ENCODE measurements at places on chromosomes 13 and 19.

DNA sequence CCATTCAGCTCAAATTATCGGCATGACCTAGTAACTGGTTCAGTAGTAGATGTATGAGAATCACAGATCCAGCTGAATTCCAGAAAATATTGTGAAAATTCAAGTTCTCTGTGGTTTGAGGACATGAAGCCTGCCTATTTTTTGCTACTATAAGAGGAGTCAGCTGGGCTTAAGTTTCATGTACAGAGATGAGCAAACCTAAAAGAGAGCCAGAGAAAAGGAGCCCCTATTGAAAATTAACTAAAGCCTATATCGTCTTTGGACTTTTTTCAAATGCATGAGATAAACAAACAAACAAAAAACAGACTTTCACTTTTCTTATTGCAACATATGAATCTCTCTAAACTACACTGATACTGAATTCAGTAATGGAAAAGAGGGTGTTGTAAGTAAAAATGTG, 106.8 kb upstream of the SPRY2 start:
- DNase-seq, result no peak

DNA sequence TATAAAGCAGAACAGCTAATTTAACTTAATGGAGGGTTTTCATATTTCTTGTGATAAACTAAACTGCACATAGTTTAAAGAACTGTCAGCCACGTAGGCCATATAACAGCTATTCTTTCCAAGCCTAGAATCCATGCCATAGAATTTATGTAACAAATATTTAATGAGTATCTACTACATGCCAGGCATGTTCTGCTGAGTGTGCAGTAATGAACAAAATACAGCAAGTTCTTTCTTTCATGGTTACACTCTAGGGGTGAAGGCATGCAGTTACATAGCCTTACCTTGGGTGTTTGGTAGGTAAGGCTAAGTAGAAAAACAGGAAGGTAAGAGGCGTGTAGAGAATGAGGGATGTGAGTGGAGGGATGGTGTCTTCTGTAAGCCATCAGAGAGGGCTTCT, 4.6 kb downstream of the URI1 start:
- no peak for DNase-seq

DNA sequence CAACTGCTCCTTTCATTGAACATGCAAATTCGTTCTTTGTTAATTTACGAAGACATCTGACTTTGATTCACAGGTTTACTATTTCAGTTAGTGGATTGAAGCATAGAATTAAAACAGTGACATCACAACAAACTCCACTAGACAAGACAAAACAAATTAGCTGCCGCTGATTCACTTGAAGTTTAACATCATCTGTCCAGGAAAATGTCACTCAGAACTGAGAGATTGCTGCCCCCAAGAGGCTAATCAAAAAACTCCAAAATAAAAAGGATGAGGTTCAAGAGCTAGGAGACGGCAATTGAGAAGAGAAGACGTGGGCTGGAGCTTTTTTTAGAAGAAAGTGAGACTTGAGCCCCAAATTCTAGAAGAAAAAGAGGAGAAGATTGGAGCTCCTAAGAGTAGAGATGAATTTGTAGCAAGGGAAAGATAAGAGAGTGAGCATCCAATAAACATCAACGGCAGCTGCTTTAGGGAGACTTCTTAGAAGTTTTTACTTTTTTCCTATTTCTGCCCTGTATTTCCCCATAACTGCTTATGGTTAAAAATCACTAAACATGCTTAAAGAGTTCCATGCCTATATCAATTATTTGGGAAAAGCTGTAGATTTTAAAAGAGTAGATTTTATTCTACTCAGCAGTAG, 40.8 kb upstream of the TPP2 start:
- peak; percentile 65 for DNase-seq

GRCh38 chr13:46662690-46663089, 109.7 kb downstream of the LRCH1 start:
- no peak for DNase-seq

DNA sequence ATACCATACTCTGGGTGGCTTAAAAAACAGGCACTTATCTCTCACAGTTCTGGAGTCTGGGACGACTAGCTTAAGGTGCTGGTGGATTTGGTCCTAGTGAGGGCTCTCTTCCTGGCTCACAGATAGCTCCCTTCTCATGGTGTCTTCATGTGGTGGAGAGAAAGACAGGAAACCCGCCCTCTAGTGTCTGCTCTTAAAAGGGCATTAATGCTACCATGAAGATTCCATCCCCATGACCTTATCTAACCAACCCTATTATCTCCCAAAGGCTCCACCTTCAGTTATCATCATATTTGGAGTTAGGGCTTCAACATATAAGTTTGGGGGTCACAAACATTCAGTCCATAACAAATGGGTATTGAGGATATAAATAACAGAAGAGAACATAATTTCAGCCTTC, 139.4 kb downstream of the HS6ST3 start:
- peak; percentile 49 for DNase-seq

- DNase-seq, result no peak
These were observed 36.1 kb upstream of the KLF2 start for GRCh38 chr19:16288544-16288943.

GRCh38 chr13:57640607-57641006, 9.1 kb downstream of the PCDH17 start:
- peak; percentile 73 for DNase-seq

DNA sequence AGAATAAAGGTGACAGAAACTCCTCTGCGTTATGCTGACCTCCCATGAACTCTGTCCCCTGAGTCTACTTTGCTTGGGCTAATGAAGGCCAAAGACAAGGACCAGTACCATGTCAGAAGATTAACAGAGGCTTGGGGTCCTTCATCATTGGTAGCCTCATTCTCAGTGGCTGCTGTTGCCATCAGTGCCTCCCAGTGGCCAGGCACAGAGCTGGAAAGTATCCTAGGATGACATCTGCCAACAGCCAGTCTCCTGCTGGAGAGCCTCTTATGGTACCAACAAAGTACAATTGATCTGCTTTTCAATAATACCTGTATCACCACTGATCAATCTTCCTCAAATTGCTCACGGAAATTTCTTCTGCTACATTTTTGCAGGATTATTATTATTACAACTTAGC, 281.6 kb downstream of the DNAJC15 start:
- DNase-seq, result no peak

DNA sequence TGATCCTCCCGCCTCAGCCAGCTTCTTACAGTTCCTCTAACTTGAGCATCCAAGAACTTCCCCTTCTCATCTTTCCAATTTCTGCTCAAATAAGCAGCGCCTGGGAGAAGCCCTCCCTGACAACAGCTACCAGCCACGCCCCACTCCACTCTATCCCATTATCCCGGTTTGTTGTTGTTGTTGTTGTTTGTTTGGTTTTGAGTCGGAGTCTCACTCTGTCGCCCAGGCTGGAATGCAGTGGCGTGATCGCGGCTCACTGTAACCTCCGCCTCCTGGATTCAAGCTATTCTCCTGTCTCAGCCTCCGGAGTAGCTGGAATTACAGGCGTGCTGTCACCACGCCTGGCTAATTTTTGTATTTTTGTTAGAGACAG, 822 bp upstream of the PTPRS start:
- no peak for DNase-seq

DNA sequence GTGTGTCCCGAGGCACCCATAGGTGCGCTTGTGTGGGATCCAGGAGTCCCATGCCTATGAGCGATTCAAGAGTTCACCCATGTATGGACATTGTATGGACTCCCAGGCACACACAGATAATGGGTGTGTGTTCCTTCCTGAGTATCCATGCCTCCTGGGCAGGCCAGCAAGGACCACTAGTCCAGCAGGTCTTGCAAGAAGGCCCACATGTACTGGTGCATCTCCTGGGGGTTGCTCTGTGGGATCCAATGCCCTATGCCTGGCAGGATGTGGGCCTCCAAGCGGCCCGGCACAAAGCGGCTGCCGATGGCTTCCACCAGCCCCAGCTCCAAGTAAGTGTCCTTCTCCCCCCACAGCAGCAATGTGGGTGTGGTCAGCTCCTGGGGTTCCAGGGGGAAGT, 5.0 kb downstream of the EPHX3 start:
- no peak for DNase-seq

- no peak for DNase-seq
These were observed 68.6 kb upstream of the TEX29 start for GRCh38 chr13:111251646-111252445.

DNA sequence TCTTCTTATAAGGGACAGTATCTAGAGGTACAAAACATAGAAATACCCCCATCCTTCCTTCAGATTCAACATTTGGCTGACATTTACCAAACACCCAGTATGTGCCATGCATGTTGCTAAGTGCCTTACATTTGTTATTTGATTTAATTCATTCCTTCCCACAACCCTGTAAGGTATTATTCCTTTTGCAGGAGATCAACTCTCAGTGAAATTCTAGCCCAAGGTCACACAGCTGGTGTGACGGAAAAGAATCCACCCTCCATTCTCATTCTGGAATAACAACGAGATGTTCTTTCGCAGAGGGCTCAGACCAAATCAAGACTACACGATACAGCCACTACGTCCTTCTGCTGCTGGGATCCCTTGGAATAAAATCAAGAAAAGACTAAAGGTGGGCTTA, 67.8 kb downstream of the C13orf42 start:
- DNase-seq, result no peak
